ENCODE measurements at places on chromosomes 3 and 15. TPM values are rescaled to one million over a fixed set of nuclear protein-coding genes. Genes with fewer than 3 reads are reported as not detected.

- peak; percentile 24 for DNase-seq
Measured at GRCh38 chr15:83626171-83626802, 27.6 kb upstream of the ADAMTSL3 start.

- no peak for DNase-seq
Measured at GRCh38 chr15:50330921-50331320, 24.1 kb downstream of the GABPB1 start.

- no peak for DNase-seq
Measured at GRCh38 chr15:101175401-101175800, 76.4 kb downstream of the CHSY1 start.

DNA sequence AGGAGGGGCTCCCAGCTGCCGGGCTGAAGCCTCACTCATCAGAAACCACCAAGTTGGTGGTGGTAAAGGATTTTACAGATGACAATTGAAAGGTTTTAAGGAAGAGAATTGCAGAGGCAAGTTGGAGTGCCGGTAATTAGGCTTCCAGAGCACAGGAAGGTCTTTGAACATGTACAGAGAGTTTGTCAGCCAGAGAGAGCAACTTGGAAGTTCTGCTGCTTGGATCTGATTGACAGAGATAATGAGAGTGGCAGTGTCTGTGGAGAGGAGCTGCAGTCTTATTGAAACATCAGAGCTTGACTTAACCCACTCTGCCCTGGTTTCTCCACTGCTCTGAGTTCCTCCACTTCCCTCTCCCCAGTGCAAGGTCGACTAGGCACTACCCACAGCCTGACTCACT lies 448.6 kb downstream of the EPHB1 start:
- no peak for DNase-seq

DNA sequence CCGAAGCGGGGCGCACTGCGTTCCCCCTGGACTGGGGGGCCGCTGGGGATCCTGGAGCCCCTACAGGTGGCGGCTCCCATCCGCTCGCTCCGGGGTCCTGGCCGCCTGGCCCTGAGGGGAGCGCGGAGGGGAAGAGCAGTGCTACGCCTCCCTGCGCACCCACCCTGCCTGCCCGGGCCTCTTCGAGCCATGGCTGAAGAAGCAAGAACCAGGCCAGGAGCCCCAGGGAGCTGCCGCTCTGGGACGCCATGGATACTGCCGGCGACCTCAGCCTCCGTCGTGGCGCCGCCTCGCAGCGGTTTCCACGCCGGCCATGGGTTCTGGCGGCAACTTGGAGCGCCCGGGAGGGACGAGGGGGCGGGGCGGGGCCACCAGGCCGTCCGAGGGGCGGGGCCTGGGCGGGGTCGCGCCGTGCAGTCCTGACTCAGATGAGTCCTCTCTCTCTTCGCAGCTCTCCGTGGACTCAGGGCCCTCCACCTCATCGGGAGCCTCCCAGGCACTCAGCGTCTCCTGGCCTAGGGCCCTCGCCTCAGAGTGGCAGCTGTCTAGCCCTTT lies 50.9 kb downstream of the MYL3 start:
- DNase-seq, result peak; percentile 30

GRCh38 chr3:132871956-132872355 lies 149.7 kb upstream of the NPHP3 start:
- DNase-seq, result no peak

DNA sequence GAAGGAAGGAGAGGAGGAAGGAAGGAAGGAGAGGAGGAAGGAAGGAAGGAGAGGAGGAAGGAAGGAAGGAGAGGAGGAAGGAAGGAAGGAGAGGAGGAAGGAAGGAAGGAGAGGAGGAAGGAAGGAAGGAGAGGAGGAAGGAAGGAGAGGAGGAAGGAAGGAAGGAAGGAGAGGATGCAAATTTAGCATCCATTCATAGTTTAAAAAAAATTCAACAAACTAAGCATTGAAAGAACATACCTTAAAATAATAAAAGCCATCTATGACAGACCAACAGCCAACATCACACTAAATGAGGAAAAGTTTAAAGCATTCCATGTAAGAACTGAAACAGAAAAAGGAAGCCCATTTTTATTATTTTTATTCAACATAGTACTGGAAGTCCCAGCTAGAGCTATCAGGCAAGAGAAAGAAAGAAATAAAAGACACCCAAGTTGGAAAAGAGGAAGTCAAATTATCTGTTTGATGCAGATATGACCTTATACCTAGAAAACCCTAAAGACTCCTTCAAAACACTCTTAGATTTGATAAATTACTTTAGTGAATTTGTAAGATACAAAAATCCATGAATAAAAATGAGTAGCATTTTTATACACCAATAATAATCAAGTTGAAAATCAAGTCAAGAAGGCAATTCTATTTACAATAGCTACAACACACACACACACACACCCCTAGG lies 52.2 kb upstream of the FXR1 start:
- DNase-seq, result no peak

GRCh38 chr3:15385901-15386653 lies 41.3 kb downstream of the METTL6 start:
- no peak for DNase-seq

GRCh38 chr3:67459796-67460195 lies 194.6 kb downstream of the SUCLG2 start:
- no peak for DNase-seq

Gene ALS2CL
- 8.5 TPM for total RNA-seq

Gene CCR5
- total RNA-seq, result not detected

Gene LMOD3
- total RNA-seq, result not detected

Gene SAXO2
- 1.2 TPM for total RNA-seq

Gene HGD
- not detected for total RNA-seq

Gene ZNF385D
- total RNA-seq, result 7.8 TPM

Gene CD96
- 1.0 TPM for total RNA-seq
